ENCODE measurements at places on chromosomes 3 and 15.
A peak's percentile ranks its signal among the peaks of the same experiment; 100 is the strongest.

DNA sequence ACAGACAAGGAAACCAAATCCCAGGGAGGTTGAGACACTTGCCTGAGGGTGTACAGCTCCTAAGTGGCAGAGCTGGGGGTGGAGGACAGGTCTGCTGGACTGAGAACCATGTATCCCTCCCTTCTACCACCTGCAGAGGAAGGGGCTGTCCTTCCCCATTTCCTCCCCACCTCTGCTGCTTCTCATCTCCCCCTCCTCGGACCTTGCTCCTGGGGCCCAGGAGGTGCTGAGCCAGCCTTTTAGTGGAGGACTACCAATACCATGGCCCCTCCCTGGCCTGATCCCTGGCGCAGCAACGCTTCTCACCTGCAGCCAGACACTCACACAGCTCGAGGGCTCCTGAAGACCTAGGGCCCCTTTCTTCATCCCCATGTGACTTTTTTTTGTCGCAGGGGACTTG is 50.4 kb downstream of the IDH2 start:
- DNase-seq, result no peak

- no peak for DNase-seq
Measured at GRCh38 chr15:82698711-82699345, 10.8 kb downstream of the AP3B2 start.

- no peak for DNase-seq
Measured at GRCh38 chr3:7209098-7209497, 348.2 kb downstream of the GRM7 start.

GRCh38 chr3:24588629-24589512 is 94.2 kb upstream of the THRB start:
- no peak for DNase-seq

DNA sequence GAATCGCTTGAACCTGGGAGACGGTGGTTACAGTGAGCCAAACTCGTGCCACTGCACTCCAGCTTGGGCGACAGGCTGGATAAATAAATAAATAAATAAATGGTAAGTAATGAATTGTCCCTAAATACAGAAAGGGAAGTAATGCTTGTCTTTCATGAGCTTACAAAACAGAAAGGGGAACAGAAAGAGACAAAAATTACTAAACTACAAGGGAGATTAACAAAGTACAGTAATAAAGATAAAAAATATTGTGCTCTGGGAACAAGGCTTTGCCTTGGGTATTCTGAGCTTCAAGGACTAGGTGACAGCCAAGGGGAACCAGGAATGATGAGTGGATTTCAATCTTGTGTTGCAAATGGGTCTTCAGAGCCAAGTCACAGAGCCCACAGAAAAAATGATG is 9.2 kb upstream of the HLTF start:
- DNase-seq, result no peak

DNA sequence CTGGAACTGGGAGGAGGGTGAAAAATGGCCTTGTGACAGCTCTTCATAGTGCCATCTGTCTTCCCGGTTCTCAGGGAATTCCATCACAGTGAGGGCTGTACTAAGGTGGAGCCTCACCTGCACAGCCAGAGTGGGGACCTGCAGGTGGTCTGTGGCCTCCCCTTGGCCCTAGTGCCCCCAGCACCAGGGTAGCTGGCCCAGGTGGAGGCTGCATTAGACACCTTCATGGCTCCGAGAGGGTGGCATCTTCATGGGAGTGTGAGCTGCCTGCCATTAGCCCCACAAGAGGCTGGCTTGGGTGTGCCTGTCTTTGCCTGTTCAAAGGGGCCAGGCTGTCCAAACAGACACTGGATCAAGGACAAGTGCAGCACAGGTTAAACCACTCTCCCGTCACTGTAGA is 95.5 kb upstream of the PRR23E start:
- DNase-seq, result no peak

DNA sequence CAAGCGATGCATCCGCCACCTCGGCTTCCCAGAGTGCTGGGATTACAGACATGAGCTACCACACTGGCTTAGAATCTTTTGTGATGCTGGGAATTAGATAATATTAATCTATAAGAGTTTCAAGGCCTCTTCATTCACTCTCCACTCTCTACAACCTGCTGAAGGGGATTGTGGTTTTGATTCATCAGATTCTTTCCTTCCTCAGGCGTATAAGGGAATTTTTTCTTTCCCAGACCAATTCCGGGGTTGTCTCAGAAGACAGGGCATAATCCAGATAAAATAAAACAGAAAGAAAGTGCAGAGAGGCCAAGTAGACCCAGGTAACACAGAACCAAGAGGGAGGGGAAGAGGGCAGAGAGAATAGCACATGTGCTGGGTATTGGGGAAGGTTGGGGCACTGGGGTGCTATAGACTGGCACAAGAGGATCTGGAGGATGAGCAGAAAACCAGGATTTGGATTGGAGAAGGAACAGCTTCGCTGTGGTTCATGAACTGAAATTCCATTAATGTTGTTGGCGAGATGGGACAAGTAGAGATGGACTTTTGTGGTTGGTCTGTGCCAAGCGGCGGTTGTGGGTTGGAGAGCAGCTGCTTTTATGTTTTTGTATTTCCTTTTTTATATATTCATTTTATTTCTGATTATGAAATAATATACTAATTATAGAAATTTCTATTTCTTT is 12.8 kb downstream of the ARL6IP5 start:
- no peak for DNase-seq

DNA sequence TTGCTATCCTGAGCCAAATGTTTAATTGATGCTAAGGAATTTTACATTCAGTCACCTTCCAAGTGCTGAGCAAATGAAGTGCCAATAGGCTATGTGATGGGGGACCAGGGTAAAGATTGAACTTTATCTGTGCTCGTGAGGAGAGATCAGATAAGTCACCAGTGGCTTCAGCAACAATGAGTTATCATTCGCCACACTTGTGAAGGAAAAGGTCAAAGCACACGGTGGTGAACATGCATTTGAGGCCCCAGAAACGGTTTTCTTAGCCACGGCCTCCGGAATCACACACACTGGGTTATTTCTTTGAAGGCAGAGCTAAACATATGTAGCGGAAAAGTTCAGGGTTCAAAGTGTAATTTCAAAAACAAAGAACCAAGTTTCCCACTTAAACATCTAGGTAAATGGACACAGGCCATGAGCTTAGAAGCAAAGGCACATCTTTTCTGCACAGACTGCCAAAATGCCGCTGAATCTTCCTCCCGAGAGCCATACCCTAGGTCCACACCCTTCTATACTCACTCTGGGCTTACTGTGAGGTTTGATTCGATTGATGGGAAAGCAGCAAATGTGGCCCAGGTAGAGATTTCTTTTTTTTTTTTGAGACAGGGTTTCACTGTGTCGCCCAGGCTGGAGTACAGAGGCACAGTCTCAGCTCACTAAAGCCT is 268.5 kb downstream of the SHQ1 start:
- DNase-seq, result no peak

DNA sequence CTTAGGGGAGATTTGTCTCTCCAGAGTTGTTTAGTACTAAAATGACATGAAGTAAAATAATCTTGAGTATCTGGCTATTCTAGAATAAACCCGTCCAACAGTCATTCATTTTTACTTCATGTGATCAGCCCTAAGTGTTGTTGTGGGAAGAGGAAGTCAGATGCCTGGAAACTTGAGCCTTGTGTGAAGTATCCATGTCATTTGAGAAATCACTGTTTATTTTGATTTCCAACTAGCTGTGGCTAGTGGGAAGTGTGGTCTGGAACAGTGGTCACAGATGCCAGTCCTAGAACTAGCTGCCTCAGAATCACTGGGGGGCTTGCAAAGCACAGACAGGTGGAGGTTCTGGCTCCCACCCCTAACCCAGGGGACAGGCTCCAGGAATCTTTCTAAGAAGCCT is 77.7 kb upstream of the LIMD1 start:
- no peak for DNase-seq

DNA sequence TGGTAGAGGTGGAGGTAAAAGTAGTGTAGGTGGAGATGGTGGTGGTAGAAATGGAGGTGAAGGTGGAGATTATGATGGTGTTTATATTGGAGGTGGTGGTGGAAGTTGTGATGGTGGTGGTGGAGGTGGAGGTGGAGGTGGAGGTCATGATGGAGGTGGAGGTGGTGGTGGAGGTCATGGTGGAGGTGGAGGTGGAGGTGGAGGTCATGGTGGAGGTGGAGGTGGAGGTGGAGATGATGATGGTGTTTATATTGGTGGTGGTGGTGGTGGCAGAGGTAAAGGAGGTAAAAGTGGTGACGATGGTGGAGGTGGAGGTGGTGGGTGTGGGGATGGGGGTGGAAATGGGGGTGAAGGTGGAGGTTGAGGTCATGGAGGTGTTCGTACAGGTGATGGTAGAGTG is 107.8 kb downstream of the ASB7 start:
- no peak for DNase-seq

- DNase-seq, result no peak
Measured at GRCh38 chr3:41338276-41338675, 139.0 kb downstream of the CTNNB1 start.

- peak; percentile 27 for DNase-seq
Measured at GRCh38 chr15:56244811-56245576, 1.3 kb upstream of the RFX7 start.

- DNase-seq, result no peak
Measured at GRCh38 chr3:122714273-122714672, 33.6 kb downstream of the PARP14 start.

DNA sequence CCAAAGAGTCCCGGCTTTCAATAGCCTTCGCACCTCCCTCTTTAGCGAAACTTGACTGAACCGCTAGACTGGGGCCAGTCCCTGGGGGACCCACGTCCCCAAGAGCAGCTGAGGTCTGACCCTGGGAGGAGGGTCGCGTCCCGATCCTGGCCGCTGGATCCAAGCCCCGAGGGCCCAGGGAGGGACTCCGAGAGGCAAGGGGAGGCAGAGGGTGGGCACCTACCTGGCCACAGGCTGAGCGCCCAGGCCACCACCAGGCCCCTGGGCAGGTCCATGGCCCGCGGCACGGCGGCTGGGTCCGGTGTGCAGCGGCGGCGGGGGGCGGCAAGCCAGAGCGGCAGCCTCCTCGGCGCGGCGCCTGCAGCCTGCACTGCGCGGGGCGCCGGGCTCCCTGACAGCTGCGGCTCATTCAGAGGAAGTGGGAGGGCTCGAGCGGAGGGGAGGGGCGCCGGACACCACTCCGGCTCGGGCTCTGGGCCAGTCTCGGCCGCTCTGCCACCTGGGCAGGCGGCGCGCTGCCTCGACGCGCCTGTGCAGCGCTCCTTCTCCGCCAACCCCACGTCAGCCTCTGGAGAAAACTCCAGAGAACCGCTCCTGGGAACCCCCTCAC is at the start of gene ITGA11:
Gene ITGA11, minus strand, starts transcription at position 372 of the 610 bp plus-strand sequence. Its CDS starts 97 bp downstream, at position 275.
- DNase-seq, result no peak

DNA sequence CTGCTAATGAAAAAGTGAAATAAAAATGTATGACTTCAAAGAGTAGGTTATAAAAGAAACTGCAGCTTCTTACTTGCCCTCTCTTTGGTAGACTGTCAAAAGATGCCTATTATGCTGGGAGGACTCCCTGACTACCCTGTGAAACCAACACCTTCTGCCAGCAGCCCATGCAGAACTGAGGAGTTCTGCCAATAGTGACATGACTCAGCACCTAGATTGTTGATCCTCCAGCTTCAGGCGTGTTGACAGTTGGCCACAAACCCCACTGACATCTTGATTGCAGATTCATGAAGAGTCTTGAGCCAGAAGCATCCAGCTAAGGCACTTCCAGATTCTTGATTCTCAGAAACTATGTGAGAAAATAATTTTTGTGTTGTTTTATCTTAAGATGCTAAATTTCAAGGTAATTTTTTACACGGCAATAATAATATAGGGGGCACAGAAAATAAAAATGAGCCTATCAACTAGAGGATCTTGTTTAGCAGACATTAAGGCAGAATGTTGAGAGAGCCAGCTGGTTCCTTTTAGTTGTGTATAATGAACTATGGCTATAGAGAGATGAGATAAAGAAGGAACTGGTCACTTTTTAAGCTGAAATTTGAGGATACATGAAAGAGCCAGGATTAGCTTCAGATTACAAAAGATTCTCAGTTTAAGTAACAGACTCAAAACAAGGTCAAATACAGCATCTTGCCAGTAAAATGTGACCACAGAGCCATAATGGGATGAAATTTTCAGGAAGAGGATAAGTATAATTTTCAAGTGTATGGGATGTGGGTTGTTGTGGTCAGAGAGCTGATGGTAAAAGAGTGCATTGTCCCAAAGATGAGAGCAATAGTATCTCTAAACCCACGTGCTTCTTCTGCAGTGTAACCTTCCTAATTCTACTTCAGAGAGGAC is 588.7 kb upstream of the CBLB start:
- DNase-seq, result no peak

DNA sequence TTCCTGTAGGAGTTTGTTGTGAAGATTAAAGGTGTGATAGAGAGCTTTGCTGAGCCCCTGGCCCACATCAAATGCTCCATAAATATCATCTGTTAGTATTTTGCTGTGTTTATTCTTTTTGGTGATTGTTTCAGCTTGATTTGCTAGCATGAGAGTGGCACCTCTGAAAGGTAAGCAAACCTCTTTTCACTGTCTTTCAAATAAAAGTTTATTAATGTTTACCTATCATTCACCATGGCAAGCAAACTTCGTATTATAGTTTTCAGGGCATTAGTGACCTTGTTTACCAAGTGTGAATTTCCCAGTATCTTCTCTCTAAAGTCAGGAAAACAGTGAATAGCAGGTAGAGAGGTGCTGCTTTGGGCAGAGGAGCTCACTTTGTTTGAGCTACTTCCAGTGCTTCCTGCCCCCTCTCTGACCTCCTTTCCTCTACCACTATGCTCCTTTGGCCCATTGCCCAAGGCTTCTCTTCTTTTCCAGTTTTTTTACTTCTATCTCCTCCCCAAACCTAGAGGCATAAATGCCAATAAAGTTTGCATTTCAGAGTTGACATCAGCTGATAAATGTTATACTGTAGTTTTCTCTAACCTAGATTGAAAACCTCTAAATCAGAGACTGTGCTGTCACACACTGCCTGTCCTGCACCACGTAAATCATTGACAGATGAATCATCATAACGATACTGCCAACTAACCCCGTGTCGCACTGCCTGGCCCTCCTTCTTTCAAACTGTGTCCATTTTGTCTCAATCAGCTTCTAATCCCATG is 569.0 kb downstream of the TUSC7 start:
- no peak for DNase-seq

DNA sequence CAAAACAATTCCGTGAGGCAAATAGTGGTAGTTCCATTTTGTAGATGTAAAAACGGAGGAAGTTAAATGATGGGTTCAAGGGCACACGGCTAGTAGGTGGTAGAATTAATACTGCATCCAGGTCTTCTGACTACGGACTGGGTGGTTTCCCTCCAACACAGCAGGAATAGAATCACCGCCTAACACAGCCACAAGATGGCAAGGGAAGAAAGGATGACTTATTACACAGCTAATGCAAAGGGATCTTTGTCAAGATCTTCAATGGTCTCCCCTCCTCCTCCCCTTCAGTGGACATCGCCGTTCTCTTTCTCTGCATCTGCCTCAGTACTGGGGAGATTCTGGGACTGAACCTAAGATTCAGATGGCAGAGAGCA is 524 bp upstream of the TOPBP1 start:
- DNase-seq, result no peak

- DNase-seq, result no peak
Measured at GRCh38 chr15:67745073-67746006, 80.0 kb upstream of the SKOR1 start.

- no peak for DNase-seq
Measured at GRCh38 chr15:51758645-51759044, 7.2 kb downstream of the TMOD2 start.

DNA sequence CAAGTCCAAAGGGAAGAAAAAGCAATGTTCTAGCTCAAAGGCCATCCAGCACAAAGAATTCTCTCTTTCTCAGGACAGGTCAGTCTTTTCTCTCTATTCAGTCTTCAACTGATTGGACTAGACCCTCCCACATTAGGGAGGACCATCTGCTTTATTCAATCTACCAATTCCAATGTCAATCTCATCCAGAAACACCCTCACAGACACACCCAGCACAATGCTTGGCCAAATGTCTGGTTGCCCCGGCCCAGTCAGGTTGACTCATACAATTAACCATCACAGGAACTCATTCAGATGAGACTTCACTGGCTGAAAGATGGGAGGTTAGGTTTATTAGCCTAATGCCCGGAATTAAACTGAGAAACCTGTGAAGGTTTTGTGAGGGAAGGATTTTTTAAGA is 32.4 kb downstream of the ACAN start:
- no peak for DNase-seq

Data from T-cell (primary cell).